ENCODE measurements at places on chromosomes 7 and 10. TPM values are rescaled to one million over a fixed set of nuclear protein-coding genes. Genes with fewer than 3 reads are reported as not detected.

GRCh38 chr10:51620131-51620530 is 79.3 kb downstream of the CSTF2T start:
- DNase-seq = no peak

DNA sequence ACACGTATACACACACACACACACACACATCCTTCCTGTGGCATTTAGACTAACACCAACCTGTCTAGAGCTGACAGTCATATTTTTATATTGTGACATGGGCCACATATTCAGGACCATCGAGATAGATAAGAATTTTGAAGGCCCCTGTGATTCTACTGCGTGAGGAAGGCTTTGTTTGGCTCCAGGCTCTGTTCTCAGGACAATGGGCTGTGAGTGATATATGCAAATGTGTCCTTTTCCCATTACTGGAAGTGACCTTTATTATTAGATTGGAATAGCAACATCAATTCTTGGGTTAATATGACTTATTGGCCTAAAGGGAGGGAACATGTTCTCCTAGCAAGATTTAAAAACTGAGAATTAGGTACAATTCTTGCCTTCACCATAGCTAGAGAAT is 156.1 kb downstream of the SPAG6 start:
- DNase-seq = no peak

BRAF gene
- polyA plus RNA-seq = 22.0 TPM

ANKRD30A gene
- not detected for polyA plus RNA-seq
